ENCODE measurements at places on chromosomes 7 and 10.

- DNase-seq: peak; percentile 28
Measured at GRCh38 chr10:122461367-122461728, at the start of gene HTRA1. Gene HTRA1, plus strand, starts transcription at chr10:122461553. Its CDS starts 100 bp downstream, at chr10:122461653.

GRCh38 chr7:129134356-129134987 is 10.0 kb upstream of the TSPAN33 start:
- DNase-seq: no peak

DNA sequence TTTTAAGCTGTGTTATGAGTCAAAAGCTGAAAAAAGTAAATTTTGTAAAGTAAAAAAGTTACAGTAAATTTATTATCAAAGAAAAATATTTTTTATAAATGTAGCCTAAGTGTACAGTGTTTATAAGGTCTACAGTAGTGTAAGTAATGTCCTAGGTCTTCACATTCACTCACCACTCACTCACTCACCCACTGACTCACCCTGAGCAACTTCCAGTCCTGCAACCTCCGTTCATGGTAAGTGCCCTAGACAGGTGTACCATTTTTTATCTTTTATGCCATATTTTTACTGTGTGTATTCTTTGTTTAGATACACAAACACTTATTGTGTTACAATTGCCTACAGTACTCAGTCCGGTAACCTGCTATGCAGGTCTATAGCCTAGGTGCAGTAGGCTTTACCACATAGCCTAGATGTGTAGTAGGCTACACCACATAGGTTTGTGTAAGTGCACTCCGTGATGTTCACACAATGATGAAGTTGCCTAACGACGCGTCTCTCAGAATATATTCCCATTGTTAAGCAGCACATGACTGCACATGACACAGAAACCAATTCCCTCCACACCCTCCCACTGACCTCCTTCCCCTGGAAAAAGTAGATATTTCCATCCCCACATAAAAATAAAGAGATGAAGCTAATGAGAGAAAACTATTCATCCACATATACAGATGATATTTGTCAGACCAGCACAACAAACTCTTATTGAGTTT is 44.8 kb upstream of the FGL2 start:
- no peak for DNase-seq

GRCh38 chr7:29139796-29140195 is 6.5 kb downstream of the CPVL start:
- no peak for DNase-seq

DNA sequence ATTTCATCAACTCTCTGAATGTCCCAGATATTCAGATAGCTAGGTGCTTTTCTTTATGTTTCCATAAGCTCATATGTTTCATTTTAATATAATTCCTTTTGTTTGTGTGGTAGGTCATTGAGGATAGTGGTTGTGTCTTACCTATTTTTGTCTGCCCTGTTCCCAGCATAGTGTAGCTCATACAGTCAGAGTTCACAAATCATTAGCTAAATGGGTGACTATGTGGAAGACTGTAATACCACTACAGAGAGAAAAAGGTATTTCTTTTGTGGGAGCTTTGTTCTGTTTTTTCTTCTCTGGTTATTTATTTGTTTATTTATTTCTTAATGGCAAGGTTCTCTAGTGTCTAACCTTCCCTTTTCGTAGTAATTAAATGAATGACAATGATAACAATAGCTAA is 39.8 kb downstream of the EXOC4 start:
- no peak for DNase-seq

- no peak for DNase-seq
Measured at GRCh38 chr7:159020987-159021386, 123.7 kb downstream of the VIPR2 start.

GRCh38 chr7:128830231-128831177 is at the start of gene FLNC:
Gene FLNC, plus strand, starts transcription at chr7:128830406. Its CDS starts 232 bp downstream, at chr7:128830638.
- no peak for DNase-seq

GRCh38 chr10:761376-761775 is 71.9 kb upstream of the DIP2C start:
- DNase-seq: no peak

DNA sequence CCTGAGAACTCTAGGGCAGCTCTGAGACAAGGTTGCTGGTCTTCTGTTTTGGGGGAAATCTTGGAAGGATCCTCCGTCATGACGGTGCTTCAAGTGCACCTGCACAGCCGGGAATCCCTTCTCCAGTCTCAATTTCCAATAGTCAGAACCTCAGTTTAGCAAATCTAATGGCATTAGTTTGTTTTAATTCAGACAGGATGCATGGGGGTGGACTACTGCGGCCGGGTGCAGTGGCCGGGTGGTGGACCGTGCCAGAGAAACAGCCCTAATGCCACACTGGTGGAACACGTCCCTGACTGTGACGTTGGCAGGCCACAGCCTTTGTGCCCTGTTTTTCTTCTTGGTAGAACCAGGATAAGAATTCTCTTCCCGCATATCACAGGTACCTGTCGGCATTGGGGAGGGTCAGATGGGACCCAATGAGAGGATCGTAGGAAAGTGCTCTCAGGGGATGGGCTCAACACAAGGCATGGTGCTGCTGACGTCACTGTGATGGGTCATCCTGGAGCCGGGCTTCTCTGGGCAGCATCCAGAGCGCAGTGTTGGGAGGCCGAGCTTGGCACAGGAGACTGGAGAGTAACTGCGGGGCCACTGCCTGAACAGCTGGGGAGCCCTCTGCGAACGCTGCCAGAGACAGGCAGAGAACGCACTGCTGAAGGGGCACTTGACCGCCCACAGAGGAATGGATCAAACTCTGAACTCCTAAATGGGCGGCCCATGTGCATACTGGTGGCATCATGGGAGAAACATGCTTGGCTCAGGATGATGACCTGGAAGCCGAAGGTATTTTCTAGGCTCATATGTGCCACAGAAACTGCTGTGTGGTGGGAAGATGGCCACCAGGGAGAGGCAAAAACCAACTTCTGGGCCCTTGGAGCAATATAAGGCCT is 313.8 kb upstream of the SHH start:
- DNase-seq: no peak

All from NCI-H510A treated with DMSO at 0.1 percent for 48 hours (cell line).